Cardiac muscle cell (in vitro differentiated cells and primary cell): ENCODE measurements at places on chromosomes 16 and 17.
A peak's percentile ranks its signal among the peaks of the same experiment; 100 is the strongest.

GRCh38 chr16:20889625-20890275 is 10.4 kb downstream of the DCUN1D3 start:
- no peak for DNase-seq

DNA sequence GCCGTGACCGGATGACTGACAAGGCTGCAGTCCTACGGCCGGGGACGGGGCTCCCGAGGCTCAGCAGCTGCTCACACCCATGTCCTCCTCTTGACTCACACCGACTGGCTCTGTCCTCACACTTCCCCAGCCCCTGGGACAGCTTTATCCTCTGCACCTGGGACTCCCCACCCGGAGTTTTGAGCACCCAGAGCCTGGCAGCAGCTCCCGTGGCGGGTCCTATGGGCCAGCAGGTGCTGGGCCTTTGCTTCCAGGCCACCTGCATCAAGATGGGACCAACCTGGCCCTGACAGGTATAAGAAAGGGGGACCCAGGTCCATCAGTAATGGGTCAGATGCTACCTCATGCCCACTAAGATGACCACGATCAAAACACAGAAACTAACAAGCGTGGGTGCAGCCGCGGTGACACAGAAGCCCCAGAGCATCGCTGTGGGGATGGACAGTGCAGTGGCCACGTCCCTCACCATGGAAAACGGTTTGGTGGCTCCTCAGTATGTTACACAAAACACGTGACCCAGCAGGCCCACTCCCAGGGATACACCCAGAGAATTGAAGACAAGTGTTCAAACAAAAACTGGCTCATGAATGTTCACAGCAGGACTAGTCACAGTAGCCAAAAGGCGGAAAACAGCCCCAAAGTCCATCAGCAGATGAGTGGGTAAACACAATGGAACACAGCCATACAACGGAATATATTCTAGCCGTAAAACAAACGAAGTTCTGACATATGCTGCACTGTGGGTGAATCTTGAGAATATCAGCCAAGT is 3.3 kb upstream of the NOTUM start:
- DNase-seq = no peak

DNA sequence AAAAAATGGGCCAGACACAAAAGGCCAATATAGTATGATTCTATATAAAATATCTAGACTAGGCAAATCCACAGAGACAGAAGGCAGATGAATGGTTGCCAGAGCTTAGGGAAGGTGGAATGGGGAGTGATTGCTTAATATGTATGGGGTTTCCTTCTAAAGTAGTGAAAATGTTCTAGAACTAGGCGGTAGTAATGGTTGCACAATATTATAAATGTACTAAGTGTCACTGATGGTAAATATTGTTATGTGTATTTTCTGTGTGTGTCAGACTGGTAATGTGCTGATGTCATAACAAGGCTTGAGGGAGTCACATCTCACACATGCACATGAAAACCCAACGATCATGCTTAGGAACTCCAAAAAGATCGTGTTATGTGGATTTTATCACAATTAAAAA is 106.9 kb upstream of the SIAH1 start:
- no peak for DNase-seq

DNA sequence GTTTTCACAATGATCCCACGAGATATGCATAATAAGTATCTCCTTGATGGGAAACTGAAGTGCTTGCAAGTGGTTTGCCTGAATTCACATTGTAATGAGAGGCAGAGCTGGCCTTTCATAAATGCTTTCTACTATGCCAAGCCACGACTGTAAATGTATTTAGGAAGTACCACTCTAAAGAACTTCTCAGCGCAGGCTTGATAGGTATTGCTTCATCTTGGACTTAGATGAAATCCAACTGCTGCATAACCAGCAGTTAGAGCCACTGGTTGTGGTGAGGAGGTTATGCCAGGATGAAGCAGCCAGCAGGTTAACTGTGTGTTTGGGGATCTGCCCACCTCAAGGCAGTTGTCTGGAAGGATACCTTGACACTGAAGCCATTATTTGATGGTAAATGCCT is 26.8 kb downstream of the MARCHF10 start:
- peak; percentile 73 for DNase-seq

DNA sequence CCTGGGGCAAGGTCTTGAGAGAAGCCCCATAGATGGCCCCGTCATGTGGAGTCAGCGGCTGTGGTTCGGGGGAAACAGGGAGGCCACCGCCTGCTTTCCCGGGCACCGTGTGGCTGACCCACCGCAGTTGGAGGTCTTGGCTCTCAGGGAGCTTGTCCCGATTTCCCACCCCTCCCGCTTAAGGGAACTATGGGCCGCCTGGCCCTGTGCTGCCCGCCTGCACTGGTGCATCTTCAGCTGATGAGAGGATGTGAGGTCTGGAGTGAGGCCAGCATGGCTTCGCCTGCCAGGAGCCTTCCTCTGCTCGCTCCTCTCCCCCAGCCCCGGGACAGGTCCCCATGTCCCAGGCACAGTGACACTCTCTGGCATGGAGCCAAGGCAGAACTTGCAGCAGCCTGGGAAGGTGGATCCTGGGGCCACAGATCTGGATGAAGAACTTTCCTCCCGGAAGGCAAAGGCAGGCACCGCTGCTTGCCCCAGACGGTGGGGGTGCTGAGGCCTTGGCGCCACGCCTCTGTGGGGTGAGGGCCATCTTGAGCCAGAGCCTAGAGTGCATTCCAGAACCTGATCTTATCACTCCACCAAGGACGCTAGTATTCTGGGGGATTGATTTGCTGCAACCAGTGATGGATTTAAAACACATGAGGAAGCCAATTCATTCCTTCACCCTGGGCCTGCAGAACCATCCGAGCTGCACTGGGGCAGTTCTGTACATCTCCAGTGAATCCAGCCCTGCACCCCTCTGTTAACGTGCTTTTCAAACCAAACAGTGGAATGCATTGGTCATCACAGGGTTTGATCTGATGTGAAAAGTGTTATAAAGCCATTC is 178.6 kb upstream of the TNRC6C start:
- peak; percentile 26 for DNase-seq

DNA sequence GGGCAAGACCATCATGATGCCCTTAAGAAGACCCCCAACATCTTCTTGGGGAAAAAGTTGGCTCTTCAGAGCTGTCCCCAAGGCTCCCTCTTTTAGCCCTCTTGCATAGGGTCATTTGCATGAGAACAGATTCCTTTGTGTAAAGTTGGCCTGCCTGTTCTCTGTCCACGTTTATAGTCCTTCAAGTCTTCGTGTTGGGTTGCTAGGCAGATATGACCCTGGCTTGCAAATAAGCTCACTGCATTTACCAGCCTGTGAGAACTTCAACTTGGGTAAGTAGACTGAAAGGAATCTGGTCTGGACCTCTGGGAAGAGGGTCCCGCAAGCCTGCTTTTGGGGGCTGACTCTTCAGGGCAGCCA is 2.9 kb downstream of the ARSG start:
- DNase-seq = no peak

DNA sequence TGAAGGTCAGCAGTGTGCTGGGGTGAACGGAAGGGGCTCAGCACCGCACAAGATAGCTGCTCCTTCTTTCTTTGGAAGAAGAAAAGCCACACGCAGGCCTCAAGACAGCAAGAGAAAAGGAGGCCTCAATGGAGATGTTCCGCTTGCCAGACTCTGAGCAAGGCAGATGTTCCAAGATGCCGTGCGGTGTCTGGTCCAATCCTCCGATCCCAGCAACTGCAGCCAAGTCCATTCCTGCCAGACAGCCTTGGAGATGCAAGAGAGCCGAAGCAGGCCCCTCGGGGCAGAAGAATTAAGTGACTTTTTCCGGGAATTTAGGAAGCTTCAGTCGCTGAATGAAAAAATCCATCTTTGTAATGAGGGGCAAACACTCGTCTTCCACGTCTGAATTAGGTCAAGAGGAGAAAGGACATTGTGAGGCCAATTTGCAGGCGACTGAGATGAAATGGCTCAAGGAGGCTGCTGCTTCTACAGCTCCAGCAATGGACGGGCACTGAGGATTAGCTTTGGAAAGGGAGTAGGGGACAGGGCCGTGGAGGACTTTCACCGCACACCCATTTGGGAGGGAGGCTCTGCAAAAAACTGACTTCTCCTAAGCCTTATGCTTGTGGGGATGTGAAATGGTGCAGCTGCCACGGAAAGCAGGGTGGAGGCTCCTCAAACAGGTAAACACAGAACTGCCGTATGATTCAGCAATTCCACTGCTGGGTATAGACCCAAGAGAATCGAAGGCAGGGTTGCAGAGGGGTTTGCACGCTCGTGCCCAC is 44.7 kb downstream of the RPH3AL start:
- DNase-seq = no peak

DNA sequence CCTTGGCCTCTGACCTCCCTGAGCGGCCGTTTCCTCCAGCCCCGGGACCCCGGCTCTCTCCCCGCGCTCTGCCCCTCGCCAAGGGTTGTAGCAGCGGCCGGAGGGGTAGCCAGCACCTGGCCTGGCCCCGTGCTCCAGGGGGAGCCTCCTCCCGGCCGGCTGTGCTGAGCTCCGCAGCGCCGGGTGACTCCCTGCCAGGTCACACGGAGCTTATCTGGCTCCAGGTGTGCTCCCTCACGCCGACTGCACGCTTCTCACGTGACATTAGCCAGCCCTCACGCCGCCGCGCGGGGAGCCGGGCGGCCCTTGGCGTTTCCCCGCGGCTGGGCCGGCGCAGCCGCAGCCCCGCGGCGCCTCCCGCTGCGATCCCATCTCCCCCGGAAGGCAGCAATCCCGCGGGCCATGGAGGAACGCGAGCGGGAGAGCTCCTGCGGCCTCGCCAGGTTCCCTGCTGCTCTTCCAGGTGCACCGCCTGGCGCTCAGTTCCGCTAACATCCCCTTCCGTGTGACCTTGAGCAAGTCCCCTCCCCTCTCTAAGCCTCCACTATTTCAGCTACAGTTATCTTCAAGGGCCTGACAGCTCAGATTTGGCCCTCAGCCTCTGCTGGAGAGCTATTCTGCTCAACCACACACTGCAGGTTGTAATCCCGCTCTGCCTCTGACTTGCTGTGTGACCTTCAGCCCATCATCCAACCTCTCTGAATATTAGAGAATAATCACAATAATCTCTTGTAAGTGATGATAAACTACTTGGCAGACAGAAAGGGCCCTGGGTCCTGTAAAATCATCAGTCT is 3.4 kb downstream of the MYO18A start:
- peak; percentile 66 for DNase-seq
